ENCODE measurements at places on chromosomes 5 and 9. TPM values are rescaled to one million over a fixed set of nuclear protein-coding genes. Genes with fewer than 3 reads are reported as not detected.

Gene OR1J2
- 0.14 TPM for total RNA-seq

Gene CBY3
- total RNA-seq = not detected

Gene MTMR12
- total RNA-seq = 9.8 TPM

Gene PCDHGB7
- 6.9 TPM for total RNA-seq

Gene TTLL11
- total RNA-seq = 3.4 TPM

Gene TXNDC8
- not detected for total RNA-seq

Gene HACD4
- total RNA-seq = 6.9 TPM

Gene CYSRT1
- total RNA-seq = 0.18 TPM

Gene LECT2
- total RNA-seq = not detected

Gene ARHGEF39
- 0.09 TPM for total RNA-seq

Gene FBXW11
- 60.7 TPM for total RNA-seq

Gene SDHA
- total RNA-seq = 130 TPM

Gene ARID3C
- total RNA-seq = 0.14 TPM

Gene TAF1L
- total RNA-seq = not detected

Gene SPAG8
- 1.2 TPM for total RNA-seq

Gene LCN2
- not detected for total RNA-seq

Gene IL7R
- total RNA-seq = 6.4 TPM

Gene SPEF2
- total RNA-seq = 2.2 TPM

Gene SPINK5
- total RNA-seq = under 0.01 TPM

Gene SKP2
- 26.7 TPM for total RNA-seq

Gene PCDHB7
- 0.71 TPM for total RNA-seq

Gene MEIKIN
- total RNA-seq = not detected

Gene OTULINL
- total RNA-seq = 0.09 TPM

Gene SEMA5A
- total RNA-seq = 5.3 TPM

Gene IL3
- total RNA-seq = not detected

Gene GNG10
- 56.3 TPM for total RNA-seq

Gene RFESD
- total RNA-seq = 1.7 TPM

Gene FOXD4L5
- total RNA-seq = under 0.01 TPM

Gene FBP2
- not detected for total RNA-seq

Gene VLDLR
- 44.7 TPM for total RNA-seq

Gene SYK
- total RNA-seq = under 0.01 TPM

Gene MAN1B1
- total RNA-seq = 87.0 TPM

Gene ENTPD2
- not detected for total RNA-seq

Gene NEURL1B
- total RNA-seq = 0.74 TPM

Gene ANKRD55
- total RNA-seq = not detected

Gene PHF24
- under 0.01 TPM for total RNA-seq

Gene SPINK1
- total RNA-seq = not detected
